Fibroblast of skin of left biceps (primary cell): ENCODE measurements at places on chromosomes 13 and 19.

DNA sequence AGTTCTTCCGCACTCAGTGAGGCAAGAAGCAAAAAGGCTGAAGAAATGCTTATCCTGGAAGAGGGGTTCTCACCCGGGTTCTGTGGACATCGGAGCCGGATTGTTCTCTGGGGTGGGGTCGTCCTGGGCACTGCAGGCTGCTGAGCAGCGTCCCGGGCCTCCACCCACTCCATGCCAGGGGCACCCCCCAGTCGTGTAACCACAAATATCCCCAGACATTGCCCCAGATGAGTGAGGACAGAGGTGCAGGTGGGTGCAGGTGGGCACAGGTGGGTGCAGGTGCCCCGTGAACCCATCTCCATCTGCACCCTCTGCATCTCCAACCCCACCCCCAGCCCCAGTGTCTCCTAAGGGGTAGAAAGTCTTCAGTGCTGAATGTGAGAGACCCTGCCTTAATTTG is 67.5 kb downstream of the GNG7 start:
- no peak for DNase-seq

DNA sequence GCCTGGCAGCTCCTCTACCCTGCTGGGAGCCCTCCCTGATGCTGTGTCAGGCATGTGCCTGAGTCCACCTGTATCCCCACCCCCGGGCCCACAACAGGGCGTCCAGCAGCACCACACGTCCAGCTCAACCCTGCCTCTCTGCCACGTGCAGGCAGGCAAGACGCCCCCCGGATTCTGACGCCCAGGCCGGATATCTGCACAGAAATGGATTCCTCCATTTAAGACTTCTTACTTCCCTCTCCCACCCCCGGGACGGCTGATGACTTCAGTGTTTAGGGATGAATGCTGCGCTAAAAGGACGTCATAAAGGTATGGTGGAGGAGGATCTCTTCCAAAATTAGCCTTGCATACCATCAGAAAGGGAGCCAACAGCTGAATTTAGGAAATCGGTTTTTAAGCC is 10.2 kb downstream of the PEPD start:
- DNase-seq, result no peak

- DNase-seq, result no peak
These were observed 793.7 kb upstream of the ARGLU1 start for GRCh38 chr13:107361666-107362065.

DNA sequence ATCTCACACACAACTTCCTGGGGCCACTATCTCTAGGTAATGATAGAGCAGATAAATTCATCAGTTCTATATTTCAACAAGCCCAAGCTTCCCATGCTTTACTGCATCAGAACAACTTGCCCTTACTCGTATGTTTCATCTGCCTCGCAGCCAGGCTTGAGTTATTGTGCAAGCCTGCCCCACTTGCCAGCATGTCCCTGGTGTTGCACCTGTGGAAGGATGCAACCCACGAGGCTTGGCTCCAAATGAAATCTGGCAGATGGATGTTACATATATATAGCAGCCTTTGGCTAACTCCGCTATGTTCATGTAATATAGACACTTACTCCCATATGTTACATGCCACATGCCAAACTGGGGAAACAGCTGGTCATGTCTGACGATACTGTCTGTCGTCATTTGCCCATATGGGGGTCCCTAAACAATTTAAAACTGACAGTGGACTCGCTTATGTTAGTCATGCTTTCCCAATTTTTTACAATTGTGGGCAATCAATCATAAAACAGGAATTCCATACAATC is 6.2 kb downstream of the ERVK3-1 start:
- DNase-seq, result no peak

GRCh38 chr19:17149393-17150135 is 65.6 kb upstream of the USE1 start:
- DNase-seq, result no peak

DNA sequence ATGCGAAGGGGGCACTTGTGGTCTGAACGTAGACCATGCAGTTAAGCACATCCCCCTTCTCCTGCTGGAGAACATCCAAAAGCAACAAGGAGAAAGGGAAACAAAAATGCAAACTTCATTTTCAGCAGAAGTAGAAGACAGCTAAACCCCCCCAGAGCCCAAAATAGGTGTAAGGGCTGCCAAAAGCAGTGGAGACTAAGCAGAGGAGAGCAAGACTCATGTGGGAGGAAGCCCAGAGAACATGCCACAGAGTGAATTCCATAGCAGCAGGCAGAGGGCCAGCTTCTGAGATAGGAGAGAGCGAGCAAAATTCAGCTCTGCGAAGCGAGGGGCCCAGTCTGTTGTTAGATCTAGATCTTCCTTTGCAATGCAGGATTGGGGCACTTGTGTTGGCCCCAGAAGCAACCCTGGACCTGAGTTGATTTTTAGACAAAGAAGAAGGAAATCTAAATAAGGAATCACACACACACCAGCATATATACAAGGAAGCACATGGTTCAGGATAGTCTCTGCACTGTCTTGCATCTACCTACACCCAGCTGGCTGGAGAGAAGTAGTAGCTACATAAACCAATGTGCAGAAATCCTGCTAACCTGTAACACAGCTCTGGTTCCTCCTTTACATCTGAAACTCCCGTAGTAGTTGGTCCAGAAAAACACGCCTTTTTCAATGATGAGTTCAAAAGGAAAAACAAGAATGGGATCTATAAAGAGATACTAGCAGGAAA is 199.6 kb downstream of the SPRY2 start:
- DNase-seq, result peak; percentile 81

GRCh38 chr13:21402586-21403307 is 56.4 kb downstream of the ZDHHC20 start:
- no peak for DNase-seq

DNA sequence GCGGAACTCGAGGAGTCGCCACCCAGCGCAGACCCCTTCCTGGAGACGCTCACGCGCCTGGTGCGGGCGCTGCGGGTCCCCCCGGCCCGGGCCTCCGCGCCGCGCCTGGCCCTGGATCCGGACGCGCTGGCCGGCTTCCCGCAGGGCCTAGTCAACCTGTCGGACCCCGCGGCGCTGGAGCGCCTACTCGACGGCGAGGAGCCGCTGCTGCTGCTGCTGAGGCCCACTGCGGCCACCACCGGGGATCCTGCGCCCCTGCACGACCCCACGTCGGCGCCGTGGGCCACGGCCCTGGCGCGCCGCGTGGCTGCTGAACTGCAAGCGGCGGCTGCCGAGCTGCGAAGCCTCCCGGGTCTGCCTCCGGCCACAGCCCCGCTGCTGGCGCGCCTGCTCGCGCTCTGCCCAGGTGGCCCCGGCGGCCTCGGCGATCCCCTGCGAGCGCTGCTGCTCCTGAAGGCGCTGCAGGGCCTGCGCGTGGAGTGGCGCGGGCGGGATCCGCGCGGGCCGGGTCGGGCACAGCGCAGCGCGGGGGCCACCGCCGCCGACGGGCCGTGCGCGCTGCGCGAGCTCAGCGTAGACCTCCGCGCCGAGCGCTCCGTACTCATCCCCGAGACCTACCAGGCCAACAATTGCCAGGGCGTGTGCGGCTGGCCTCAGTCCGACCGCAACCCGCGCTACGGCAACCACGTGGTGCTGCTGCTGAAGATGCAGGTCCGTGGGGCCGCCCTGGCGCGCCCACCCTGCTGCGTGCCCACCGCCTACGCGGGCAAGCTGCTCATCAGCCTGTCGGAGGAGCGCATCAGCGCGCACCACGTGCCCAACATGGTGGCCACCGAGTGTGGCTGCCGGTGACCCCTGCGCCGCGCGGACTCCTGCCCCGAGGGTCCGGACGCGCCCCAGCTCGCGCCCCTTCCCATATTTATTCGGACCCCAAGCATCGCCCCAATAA is 2.3 kb downstream of the AMH start:
- no peak for DNase-seq

GRCh38 chr13:78601124-78601873 is 2.1 kb downstream of the POU4F1 start:
- DNase-seq, result no peak

DNA sequence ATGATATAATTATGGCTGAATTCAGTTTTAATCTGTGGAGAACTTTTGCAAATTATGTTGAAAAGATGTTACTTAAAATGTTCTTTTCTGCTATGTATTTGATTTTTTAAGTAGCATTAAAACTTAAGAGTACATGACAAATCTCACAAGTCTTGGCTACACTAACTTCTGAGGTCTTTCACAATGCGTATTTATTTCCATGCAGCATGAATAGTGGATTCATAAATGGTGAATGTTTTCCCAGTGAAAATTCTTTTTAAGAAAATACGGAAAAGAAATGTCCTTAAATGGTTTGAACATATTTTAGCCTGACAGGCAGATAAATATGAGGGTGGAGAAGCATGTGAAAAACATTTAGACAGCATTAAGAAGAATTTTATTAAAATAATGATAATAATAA is 30.2 kb downstream of the GARRE1 start:
- DNase-seq, result no peak

DNA sequence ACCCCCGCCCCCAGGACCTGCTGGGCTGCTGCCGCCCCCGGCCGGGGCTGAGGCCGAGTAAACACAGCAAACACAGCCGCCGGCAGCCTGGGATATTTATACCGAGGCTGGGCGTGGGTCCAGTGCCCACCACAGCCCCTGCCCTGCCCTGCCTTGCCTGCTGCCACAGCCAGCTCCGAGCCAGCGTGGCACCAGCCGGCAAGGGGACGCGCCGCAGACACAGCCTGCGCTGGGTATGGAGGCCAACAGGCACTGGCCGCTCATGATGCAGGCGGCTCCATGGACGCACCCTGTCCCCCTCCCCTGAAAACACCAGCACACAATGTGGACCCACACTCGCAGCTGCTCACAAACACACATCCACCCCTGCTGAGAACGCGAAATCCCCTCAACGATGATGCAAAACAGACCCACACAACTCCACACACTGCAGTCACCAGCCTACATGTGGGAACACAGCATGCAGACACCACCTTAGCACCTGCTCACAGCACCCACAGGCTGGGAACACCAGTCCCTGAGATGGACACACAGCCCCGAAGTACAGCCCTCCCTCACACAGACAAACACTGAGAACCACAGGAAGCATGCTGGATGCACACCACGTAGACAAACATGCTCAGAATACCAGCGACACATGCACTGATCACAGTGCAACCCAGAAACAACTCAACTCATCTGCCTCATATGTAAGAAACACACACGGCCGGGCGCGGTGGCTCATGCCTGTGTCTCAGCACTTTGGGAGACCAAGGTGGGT is 16.2 kb downstream of the CCDC97 start:
- DNase-seq, result peak; percentile 47

GRCh38 chr13:51595416-51595815 is 11.2 kb downstream of the WDFY2 start:
- no peak for DNase-seq

GRCh38 chr19:29120466-29120865 is 92.5 kb downstream of the UQCRFS1 start:
- DNase-seq, result no peak

DNA sequence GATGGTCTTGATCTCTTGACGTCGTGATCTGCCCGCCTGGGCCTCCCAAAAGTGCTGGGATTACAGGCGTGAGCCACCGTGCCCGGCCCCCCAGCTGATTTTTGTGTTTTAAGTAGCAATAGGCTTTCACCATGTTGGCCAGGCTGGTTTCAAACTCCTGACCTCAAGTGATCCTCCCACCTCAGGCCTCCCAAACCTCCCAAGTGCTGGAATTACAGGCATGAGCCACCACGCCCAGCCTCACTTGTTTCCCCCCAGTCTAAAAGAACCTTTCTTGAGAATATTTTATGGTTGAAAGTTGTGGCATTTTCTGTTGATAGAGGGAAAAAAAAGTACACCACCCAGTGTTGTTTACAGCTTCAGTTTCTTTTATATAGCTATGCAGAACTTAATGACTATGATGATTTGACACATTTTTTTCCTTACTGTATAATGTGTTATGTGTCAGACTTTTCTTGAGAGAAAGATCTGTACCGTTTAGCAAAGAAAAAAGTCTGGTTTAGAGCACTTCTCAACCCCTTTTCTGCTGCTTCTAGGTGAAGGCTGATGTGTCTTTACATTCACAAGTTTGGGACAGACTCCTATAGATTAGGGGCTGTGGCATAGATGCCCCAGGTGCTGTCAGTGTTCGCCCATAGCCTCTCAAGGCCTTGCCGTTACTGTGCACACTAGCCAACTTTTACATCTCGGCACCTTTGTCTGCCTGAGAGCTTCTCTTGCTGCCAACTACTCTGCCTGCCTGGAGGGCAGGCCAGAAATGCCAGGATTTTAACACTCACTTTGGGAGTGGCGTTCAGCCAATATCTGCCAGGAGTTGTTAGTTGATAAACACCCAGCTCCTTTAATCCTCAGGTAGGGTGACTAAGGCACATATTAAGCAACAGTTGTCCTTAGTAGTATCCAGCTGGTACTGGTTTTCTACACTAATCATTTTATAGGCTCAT is 33.0 kb downstream of the KCTD4 start:
- DNase-seq, result no peak

- DNase-seq, result peak; percentile 14
These were observed 26.3 kb downstream of the DCAF15 start for GRCh38 chr19:13978351-13979243.

DNA sequence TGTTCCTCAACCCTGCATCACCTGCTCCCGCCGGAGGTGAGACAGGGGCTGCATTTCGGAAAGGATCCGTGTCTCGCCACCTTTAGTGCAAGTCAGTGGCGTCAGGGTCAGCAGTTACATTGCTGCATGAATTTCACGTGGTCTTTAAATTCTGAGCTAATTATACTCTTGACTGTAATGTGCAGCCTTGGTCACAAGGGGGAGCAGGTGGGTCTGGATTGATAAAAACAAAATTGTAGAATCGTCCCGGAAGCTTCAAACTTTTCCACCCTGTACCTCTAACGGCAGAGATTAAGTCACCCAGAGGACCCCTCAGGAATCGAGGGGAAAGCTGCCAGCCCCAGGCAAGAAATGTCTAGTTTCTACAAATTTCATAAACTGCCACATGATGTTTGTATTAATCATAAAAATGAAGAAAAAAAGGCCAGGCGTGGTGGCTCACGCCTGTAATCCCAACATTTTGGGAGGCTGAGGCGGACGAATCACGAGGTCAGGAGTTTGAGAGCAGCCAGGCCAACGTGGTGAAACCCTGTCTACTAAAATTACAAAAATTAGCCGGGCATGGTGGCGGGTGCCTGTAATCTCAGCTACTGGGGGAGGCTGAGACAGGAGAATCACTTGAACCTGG is 20.2 kb downstream of the BBC3 start:
- no peak for DNase-seq

GRCh38 chr19:2255982-2256685 is at the start of gene JSRP1:
Gene JSRP1, minus strand, starts transcription at chr19:2256417. Its CDS starts 1,103 bp downstream, at chr19:2255314.
- no peak for DNase-seq
